ENCODE measurements at places on chromosomes 5 and 9.

- DNase-seq = no peak
Observed at GRCh38 chr9:18118268-18118667, 355.7 kb upstream of the ADAMTSL1 start.

DNA sequence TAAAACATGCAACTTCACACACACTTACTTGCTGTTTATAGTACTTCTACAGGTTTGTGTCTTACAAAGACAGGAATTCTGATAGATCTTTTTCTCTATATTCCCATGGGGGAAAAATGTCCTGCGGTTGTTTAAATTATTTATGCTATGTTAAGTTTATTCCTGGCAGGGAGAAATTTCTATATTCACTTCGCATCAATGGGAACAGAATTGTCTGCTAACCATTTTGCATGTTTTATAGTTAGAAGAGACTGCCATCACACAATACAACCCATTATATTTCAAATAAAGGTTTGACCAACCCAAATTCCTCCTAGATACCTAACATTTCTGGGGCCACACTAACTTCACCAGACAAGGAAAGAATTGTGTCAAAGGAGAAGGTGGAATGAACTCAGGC, 110.0 kb upstream of the PRR16 start:
- no peak for DNase-seq

- no peak for DNase-seq
Observed at GRCh38 chr9:126682928-126683697, 69.4 kb downstream of the LMX1B start.

DNA sequence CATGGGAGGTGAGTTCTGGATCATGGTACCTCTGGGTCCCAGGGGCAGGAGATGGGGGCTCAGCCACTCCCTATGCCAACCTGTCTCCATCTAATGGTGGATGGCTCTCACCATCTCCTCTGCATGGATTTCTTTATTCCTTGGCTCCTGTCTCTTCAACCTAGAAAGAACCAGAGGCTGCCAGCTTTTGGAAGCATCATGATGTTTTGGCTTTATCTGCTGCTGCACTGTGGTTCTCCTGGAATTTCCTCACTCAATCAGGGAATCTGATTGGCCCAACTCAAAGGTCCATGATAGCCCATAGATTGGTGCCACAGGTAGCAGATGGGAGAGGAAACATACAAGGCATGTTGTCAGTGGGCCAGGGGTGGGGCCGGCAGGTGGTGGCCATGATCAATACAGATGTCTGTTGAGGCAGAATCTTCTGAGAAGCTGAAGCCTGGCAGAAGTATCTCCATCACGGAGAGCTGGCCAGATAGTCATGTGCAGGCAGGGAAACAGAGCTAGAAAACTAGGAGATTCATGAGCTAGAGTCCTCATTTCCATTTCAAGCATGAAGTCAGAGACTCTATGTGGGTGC, 158.2 kb downstream of the MACROH2A1 start:
- no peak for DNase-seq

DNA sequence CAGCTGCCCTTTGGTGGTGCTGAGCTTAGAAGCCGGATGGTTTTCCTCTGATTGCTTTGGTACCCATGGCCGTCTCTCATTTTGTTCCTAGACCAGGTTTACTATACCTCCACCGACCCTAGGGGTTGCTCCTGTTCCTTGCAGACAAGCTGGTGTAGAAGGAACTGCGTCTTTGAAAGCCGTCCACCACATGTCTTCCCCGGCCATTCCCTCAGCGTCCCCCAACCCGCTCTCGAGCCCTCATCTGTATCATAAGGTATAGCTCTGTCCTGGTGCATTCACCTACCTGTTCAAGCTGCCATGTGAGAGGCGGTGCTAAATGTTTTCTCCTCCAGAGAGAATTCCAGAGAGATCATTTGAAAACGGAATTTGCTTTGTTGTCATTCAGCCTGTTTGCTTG, 39.5 kb downstream of the TENT4A start:
- DNase-seq = no peak

DNA sequence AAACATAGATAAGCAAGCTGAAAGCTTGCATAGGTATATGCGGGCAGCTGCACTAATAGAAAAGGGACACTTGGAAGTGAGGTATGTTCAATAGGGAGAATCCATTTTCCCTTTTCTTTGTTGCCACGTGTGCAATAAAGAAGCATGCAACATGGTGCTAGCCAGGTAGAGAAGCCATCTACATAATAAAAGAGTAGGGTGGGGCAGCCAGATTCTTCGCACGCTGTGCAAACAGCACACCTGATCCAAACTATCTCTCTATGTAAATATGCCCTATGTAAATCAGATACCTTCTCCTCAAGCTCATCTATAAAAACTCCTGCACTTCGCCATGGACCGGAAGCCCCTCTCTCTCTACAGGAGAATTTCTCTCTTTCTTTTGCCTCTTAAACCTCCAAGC, 91.9 kb upstream of the C9orf72 start:
- no peak for DNase-seq
